ENCODE measurements at places on chromosomes 1 and 21.
A peak's percentile ranks its signal among the peaks of the same experiment; 100 is the strongest.

DNA sequence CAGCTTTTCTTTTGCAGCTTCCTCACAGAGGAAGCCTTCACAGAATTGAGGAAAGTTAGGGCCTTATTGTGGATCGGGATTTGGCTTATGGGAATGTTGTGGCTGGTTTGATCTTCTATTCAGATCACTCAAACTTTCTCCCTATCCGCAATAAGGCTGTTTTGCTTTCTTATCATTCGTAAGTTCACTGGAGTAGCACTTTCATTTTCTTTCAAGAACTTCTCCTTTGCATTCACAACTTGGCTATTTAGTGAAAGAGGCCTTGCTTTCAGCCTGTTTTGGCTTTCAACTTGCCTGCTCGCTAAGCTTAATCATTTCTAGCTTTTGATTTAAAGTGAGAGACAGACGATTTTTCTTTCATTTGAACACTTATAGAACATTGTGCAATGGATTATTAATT is 181.9 kb upstream of the B3GALT2 start:
- no peak for DNase-seq

- DNase-seq: no peak
These were observed 9.3 kb downstream of the SLC19A1 start for GRCh38 chr21:45532826-45533360.

DNA sequence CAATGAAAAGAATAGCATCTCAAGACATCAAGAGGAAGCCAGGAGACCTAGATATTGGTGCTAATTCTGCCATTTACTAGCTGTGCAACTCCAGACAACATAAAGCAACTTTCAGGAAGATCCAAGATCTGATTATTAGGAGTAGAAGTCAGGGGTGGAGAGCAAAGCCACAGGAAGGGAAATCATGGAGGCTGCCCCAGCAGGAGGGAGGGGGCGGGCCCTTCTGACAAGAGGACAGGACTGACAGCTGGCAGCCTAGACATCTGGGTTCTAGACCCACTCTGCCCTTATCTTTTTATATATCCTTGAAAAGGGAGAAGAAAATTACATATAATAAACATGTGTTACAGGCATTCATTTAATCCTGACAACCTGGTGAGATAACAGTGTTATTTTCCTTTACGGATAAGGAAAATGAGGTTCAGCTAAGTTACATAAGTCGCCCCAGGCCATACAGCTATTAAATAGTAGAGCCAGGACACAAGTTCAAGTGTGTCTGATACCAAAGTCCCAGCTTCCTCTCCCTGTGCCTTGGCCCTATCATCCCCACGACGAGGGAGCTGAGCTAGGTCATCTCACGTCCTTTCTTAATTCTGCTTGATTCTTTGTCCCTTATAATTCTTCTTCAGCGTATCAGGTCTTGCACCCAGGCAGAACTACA is 46.6 kb downstream of the ARHGEF11 start:
- no peak for DNase-seq

DNA sequence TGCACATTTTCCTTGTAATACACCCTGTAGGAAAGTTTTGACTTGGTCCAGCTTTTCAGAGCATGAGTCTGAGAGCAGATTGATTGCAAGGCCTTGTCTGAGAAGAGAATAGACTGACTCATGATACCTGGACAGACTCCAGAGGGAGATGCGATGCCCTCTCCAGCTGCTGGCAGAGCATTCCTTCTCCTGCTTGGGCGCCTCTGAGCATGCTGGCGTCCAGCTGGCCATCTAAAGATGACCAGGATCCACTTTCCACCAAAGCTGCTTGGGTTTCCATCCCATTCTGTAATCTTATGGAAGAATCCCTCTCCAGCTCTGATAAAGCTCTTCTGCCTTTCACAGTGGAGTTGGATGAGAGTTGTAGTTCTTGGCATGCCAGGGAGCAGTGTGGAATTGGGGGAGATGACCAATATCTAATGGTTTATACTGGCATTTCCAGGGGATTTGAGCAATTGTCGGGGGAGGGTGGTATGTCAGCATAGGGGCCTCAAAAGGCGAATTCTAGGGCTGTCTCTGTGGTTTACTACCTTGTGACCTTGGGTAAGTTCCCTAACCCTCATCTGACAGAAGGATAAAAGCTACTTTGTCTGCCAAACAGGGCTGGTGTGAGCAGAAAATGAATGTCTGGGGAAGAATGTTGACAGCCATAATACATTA is 19.5 kb downstream of the SZRD1 start:
- DNase-seq: peak; percentile 81

DNA sequence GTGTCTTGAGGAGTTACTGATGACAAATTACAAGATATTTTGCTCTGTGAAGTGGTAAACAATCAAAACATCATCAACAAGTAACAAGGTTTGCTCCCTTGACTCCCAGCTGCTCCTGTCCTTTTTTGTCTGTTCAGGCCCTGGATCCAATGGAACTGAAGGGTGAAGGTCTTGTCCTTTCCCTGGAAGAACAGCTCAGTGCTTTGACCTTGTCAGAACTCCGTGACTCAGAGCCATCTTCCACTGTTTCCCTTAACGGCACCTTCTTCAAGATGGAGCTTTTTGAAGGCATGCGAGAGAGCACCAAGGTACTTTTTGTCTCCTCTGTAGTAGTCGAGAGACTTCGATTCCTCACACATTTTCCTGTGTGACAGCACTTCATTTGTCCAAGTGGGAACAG is 29.0 kb downstream of the TRIM45 start:
- peak; percentile 23 for DNase-seq
